ENCODE measurements at places on chromosomes 6 and 20.
A peak's percentile ranks its signal among the peaks of the same experiment; 100 is the strongest.

- DNase-seq = peak; percentile 50
Observed at GRCh38 chr20:43492101-43492500, 15.4 kb upstream of the L3MBTL1 start.

DNA sequence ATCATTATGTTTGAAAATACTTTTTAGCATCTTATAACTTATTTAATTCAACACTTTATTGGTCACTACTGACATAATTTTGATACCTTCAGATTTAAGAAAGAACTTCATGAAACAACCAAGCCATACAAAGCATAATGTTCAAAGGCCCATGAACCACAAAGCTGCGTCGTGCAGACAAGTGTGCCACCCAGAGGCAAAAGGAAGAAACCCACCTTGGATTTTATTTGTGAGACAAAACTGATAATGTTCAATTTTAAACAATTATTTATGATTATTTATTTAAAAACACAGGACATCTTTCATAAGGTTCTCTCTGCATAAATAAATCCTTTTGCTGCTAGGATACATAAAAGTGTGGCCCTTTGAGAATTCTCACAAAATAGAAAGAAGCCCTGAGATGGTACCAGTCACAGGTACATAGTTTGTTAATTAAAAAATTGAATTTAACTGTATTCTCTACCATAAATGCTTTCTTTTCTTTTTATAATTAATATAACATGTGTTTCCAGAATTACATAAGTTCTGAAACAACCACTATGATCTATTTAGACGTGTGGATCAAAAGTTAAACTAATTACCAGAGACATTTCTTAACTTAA lies 143.7 kb downstream of the RALGAPA2 start:
- DNase-seq = peak; percentile 31

DNA sequence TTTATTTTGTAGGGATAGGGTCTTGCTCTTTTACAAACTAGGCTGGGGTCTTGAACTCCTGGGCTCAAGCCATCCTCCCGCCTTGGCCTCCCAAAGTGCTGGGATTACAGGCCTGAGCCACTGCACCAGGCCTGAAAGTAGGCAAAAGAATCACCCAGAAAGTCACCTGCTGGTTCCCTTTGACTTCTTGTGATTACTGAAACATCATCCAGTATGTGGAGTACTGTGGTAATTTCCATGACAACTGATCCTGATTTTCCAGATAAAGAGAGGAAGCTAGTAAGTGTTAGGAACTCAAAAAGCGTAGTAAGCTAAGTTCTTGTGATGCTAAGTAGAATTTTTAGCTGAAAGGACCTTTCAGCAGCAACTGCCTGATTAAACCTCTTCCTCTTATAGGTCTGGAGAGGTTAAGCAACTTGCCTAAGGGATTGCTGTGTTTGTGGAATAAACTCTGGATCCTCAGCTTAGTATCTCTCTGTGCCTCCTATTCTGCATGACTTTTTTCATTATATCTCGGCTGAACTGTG lies 16.8 kb downstream of the RALY start:
- DNase-seq = no peak

DNA sequence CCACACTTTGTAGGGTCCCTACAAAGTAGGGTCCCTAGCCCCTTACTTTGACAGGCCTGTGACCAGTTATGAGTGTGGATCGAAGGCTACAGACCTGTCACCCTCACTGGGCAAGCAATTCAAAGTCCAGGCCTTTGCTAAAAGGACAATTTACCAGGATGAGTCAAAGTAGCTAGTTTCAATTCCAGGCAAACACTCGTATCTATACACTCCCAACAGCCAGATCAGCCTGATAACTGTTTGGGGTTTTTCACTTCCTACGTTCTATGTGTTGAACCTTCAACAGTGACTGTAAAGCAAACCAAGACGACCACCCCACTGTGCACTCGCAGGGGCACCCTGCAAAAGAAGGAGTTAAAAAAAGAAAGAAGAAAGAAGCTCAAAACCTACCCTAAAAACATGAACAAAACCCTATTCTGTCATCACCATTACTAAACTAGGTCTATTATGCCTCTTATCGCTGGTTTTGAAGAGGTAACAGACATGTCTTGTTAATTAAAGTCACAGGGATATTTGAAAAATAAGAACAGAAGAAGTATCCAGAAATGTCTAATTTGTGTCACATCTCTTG lies 3.2 kb downstream of the GFOD1 start:
- no peak for DNase-seq

DNA sequence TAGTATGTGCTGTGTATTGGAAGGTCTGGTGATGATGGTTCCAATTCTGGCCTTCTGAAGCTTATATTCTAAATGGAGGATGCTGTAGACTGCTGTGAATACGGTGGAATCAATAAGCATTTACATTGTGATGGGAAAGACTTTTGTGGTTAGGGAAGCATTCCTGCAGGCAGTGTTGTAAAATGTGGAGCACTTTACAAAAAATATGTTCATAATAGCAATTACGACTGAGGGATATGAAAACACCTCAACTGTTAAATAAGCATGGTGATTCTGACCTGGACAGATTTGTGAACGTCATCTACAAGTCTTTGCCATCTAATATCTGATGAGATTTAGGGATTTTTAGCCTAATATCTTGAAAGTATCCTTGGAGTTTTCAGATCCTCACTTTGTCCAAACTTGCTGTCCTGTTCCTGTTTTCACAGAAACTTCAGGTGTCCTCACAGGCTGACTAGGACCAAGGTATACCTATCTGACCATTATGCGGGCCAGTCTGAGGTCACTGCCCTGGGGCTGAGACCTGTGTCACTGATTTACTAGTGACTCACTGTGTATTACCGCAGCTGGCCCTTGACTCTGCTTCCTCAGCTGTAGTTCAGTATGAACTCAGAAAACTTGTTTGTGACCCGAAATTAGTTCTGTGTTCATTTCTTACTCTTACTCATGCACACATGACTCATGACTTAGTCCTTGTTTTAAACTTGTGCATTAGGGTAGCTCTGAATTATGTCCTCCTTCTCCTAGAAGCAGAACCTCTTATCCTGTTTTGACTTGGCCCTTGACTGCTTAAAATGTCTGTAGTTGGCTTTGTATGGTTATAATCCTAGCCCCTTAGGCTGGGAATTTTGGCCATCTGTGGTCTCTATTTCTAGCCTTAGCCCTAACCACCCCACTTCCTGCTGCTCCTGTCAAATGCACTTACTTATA lies 343.0 kb downstream of the CDKAL1 start:
- DNase-seq = peak; percentile 94

Data from EL (cell line).